ENCODE measurements at places on chromosomes 3 and 15. TPM values are rescaled to one million over a fixed set of nuclear protein-coding genes. Genes with fewer than 3 reads are reported as not detected.

DNA sequence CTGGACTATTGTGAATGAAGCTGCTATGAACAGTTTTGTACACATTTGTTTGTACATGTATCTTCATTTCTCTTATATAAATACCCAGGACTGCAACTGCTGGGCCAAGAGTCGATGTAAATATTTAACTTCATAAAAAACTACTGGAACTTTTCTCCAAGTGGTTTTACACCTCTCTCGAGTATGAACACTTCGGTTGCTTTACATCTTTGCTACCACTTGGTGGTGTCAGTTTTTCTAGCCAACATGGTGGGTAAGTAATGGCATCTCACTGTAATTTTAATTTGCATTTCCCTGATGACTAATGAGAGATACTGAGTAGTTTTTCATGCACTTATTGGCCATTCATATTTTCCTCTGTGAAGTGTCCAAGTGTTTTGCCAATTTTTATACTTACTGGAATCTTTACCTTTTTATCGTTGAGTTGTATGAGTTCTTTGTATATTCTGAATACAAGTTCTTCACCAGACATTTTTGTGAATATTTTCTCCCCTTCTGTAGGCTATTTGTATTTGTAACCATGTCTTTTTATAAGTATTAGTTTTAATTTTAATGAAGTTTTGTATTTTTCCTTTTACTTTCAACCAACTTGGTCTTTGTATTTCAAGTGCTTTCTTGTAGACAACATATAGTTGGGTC is 44.4 kb downstream of the PCOLCE2 start:
- H3K4me1 ChIP-seq = no peaks in the 10 kb centered on the region
- H3K27me3 ChIP-seq = no peaks in the 10 kb centered on the region
- no peaks in the 10 kb centered on the region for H3K36me3 ChIP-seq
- no peak overlapping the region for H3K27ac ChIP-seq

GRCh38 chr3:160665784-160666526 is 11.0 kb upstream of the ARL14 start:
- peak overlapping the region; percentile 82 for H3K27ac ChIP-seq
- H3K27me3 ChIP-seq = no peaks in the 10 kb centered on the region
- H3K36me3 ChIP-seq = no peaks in the 10 kb centered on the region
- H3K4me3 ChIP-seq = no peak overlapping the region

- no peak overlapping the region for H3K27ac ChIP-seq
- DNase-seq = no peak
- no peak overlapping the region for H3K4me3 ChIP-seq
- peaks cover 13% of the 10 kb centered on the region for H3K4me1 ChIP-seq
- no peaks in the 10 kb centered on the region for H3K36me3 ChIP-seq
Measured at GRCh38 chr3:143240886-143241285, 121.3 kb downstream of the CHST2 start.

DNA sequence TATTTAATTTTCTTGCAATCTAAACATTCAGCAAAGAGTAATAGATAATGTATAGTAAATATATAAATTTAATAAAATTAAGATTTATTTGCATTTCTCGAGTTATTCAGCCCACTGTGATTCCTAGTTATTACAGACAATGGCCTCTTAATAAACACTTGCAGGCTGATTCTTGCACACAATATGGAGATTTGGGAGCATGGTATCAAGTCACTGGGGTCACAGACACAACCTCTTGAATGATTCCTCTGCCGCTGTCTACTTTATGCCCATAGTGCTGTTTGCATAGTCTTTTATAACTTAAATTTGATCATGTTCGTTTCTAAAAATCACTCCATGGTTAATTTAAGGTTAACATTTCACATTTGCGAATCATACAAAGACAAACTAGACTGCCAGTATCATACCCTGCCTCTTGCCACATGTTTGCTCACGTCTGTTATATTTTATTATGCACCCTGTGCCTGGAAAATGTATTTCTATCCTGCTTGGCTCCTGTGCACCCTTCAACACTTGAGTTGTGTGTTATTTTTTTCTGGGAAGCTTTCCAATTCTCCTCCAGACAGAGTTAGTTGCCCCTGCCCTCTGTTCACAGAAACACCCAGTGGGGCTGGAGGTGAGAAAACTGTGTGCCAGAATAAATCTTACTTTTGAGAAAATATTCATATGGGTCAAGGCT is 206.3 kb upstream of the ROBO1 start:
- no peaks in the 10 kb centered on the region for H3K27me3 ChIP-seq

- peak overlapping the region; percentile 98 for H3K27ac ChIP-seq
- H3K27me3 ChIP-seq = no peaks in the 10 kb centered on the region
- peaks cover 6% of the 10 kb centered on the region for H3K4me1 ChIP-seq
- no peaks in the 10 kb centered on the region for H3K36me3 ChIP-seq
- H3K4me3 ChIP-seq = peak overlapping the region; percentile 86
Measured at GRCh38 chr3:11643201-11643603, 513 bp downstream of the VGLL4 start.

DNA sequence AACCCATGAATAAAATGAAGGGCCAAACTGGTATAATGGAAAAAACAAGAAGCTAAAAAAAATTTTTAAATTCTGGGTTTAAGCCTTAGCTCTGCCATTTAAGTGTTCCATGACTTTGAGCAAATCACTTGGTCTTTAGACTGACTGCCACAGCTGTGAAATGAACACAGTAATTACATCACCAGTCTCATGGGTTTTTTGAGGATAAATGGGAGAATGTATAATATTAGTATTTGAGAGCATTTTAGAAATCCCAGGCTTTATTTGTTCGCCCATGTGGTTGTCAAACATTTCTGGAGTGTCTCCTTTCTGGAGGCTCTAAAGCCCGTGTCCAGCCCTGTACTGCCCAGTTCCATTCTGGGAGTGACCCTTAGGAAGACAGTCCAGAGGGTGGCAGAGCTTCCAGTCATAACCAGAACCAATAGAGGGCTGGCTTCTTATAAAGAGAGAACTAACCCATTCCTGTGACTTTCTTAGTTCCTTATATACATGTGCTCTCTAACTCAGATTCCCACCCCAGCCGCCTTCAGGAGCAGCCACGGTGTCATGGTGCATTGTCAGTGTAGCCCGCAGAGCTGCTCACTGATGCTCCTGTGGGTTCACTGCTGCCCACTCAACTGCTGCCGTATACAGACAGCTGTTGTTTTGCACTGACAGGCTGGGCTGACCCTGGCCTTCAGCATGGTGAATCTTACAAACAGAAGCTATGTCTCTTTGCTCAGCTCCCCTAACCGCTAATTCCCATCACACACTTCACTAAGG is 44.7 kb downstream of the BOC start:
- H3K4me1 ChIP-seq = peaks cover 13% of the 10 kb centered on the region
- no peak overlapping the region for H3K4me3 ChIP-seq
- no peak for DNase-seq
- H3K27me3 ChIP-seq = no peaks in the 10 kb centered on the region
- H3K36me3 ChIP-seq = no peaks in the 10 kb centered on the region

- peaks cover 11% of the 10 kb centered on the region for H3K4me1 ChIP-seq
- peak overlapping the region; percentile 42 for H3K27ac ChIP-seq
- no peaks in the 10 kb centered on the region for H3K27me3 ChIP-seq
- no peaks in the 10 kb centered on the region for H3K36me3 ChIP-seq
- no peak overlapping the region for H3K4me3 ChIP-seq
Measured at GRCh38 chr3:160886421-160886820, 130.4 kb downstream of the PPM1L start.

GRCh38 chr3:19074257-19074900 is 73.9 kb upstream of the KCNH8 start:
- no peaks in the 10 kb centered on the region for H3K36me3 ChIP-seq
- no peaks in the 10 kb centered on the region for H3K27me3 ChIP-seq
- DNase-seq = no peak

DNA sequence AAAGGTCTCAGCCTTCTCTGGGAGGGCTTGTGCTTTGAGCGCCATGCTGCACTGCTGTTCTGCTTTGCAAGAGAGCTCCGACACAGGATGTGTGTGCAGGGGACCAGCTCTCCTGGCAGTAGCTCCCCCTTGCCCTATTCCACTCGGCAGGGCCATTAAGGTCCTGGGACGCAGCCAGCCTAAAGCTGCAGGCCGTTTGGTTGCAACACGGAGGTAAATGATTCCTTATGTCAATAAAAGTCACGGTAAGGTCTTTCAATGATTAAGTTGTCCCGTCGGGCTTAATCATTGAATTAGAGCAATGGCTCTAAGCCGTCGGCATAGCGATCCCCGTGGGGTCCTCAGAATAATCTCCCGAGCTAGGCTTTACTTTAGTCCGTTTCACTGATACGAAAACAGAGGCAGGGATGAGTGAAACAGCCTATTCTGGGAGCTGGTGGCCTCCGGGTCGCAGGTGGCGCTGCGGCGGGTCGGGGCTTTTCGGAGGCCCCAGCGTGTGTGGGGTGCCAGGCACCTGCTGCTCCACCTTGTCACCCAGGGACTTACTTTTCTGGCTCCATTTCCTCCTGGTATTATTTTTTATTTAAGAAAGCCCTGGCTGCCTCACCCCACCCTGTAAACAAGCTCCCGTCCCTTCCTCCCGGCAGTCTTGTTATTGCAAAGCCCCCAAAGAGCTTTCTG is 525.2 kb downstream of the OCA2 start:
- DNase-seq = no peak
- no peaks in the 10 kb centered on the region for H3K36me3 ChIP-seq
- H3K4me1 ChIP-seq = no peaks in the 10 kb centered on the region
- no peak overlapping the region for H3K4me3 ChIP-seq
- no peaks in the 10 kb centered on the region for H3K27me3 ChIP-seq

DNA sequence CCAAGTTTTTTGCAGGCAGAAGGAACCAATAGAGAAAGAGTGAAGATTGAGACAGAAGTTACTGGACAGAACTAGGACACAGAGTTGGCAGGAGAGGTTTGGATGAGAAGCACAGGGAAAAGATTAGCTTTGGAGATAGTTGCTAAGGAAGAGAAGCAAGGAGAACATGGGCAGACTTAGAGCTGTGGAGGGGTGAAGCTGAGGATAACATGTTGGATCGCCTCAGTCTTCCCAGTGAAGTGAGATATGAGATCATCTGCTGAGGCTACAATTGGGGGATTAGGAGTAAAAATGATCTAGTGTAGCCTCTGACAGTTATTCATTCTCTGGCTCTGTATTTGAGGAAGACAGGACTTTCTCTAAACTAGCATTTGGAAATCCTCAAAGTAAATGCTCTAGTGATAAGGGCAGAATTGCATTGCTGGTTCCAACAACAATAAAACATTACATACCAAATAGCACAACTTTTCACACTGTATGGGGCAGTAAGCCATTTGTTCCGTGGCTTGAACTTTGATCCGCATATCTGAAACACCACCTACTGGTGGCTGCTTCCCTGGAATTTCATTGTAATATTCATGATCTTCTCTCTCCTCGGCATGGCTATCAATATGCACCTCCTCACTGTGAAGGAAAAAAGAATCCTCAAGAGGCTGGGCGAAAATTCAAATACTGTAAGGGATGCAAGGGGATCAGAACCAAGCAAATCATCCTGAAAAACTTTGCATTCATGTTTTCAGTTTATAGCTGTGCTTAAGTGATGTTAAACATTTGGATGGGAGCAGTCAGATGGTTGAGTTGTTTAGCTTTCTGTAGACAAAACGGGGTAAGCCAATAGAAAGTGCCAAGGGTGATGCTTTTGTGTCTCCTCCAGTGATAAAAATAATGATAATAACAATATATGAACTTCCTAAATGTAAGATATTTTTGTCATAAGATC is 22.2 kb upstream of the EID1 start:
- no peak for DNase-seq
- H3K4me3 ChIP-seq = no peak overlapping the region
- no peaks in the 10 kb centered on the region for H3K36me3 ChIP-seq
- no peaks in the 10 kb centered on the region for H3K27me3 ChIP-seq
- H3K4me1 ChIP-seq = no peaks in the 10 kb centered on the region

DNA sequence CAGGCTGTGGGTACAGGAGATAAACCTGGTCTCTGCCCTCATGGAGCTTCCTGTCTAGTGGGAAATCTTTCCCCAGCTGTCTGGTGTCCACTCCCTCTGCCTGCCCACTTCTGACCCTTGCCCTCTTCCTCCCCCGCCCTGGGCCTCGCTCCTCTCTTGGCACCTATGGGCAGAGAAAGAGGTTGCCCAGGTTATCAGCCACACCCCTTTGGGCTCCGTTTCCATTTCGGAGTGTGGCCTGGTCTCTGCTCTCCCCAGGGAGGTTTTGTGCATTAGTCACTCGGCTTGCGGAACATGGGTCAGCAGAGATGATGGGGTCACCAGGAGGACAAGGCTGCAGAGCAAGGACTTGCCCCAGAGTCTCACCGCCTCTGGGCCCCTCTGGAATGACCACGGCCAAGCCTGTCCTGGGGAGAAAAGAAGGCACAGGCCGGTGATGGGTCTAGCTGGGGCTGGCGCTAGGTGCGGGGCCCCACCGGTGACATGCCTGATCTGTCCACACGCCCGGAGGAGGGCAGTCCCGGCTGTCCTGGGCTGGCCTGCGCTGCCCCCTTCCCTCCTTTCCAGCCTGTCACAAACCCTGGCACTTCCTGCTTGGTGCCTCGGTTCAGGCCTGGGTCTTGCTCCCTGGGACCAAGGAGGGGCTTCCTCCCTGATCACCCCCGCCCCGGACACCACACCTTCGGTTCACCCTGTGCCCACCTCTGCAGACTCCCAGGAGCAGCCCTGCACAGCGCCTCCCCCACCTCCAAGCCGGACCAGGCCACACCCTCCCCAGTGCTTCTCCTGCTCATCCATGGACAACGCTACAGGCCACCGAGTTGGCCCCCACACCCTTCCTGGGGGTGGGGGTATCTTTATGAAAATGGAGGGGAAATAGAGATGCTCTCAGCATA is 35.6 kb upstream of the MUC4 start:
- peaks cover 3% of the 10 kb centered on the region for H3K4me1 ChIP-seq
- no peak for DNase-seq
- no peaks in the 10 kb centered on the region for H3K27me3 ChIP-seq

DNA sequence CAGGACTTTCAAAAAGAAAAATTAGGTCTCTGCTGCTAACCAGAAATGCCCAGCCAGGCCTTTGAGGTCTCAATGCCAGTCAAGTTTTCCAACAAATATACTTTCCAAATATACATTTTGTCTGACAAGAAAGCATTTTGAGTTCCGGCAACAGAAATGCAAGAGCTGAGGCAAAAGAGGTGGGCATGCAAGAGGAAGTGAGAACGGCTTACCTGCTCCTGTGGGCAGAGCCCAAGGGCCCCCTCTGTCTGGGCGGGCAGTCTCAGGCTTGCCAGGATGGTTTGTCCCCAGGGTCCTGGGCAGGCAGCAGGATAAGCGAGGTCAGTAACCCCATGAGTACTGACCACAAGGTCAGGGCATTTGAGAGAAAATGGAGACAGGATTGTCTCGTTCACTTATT is 136.1 kb upstream of the TOPAZ1 start:
- peaks cover 1% of the 10 kb centered on the region for H3K36me3 ChIP-seq
- H3K27me3 ChIP-seq = no peaks in the 10 kb centered on the region

The HDC gene
- total RNA-seq = not detected

The ALDH1A2 gene
- 0.92 TPM for total RNA-seq

The MEX3B gene
- 0.90 TPM for total RNA-seq

The AGBL1 gene
- not detected for total RNA-seq

The C3orf80 gene
- total RNA-seq = not detected

The SAXO2 gene
- 2.3 TPM for total RNA-seq

The TIMP4 gene
- not detected for total RNA-seq

The DTX3L gene
- total RNA-seq = 46.3 TPM

The ABCC5 gene
- total RNA-seq = 9.9 TPM

The BFSP2 gene
- 7.1 TPM for total RNA-seq

The FGF7 gene
- total RNA-seq = 0.05 TPM

The SMARCC1 gene
- total RNA-seq = 145 TPM

Data from GM12878 (cell line).